Activated T-helper 9 cell treated with anti-CD3 and anti-CD28 coated beads, Interleukin-2, amount 50 U/mL, for 16 hours (primary cell): ENCODE measurements at places on chromosomes 7 and 10.

- DNase-seq, result no peak
Observed at GRCh38 chr7:40197527-40197926, 62.7 kb downstream of the SUGCT start.

GRCh38 chr10:1268831-1269230 lies 212.6 kb downstream of the WDR37 start:
- no peak for DNase-seq

- DNase-seq, result no peak
Observed at GRCh38 chr10:71234004-71234894, 21.9 kb downstream of the UNC5B start.

GRCh38 chr10:77080361-77081027 lies 557.1 kb downstream of the KCNMA1 start:
- DNase-seq, result no peak

DNA sequence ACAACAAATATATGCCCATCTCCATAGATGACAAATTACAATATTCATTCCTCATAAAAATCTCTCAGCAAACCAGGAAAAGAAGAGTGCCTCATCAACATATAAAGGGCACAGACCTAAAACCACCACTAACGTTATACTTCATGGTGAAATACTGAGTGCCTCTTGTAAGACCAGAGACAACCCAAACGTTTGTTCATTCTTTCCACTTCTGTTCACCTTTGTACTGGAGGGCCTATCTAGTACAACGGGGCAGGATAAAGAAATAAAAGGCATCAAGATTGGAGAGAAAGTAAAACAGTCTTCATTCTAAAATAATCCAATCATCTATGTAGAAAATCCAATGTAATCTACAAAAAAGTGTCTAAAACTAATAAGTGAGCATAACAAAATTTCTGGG lies 79.1 kb downstream of the LARP4B start:
- DNase-seq, result no peak

DNA sequence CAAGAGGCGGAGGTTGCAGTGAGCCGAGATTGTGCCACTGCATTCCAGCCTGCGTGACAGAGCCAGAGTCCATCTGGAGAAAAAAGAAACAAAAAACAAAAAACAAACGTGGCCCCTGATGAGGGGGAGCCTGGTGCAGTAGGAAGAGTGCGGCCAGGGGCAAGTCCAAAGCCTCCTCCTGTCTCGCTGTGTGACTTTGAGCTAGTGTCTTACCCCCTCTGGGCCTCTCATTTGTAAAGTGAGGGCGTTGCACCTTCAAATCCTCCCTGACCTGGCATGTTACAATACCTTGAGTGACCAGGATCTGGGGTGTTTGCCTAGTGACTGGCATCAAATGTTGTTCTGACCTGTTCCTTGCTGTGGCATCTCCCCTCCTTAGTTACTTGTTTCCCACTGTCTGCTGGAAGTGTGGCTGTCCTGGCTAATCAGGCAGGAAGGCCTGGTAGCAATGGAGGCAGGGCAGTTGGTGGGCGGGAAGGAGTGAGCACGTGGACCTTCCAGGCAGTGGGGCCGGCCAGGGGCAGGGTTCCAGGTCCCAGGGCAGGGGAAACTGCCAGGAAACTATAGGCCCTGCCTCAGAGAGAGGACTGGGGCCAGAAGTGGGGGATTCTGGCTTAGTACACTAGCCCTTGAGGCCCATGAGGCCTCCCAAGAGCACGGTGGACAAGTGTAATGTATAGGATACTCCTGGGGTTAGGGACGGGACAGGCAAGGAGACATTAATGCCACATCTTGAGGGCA lies 24.5 kb upstream of the GOLGA7B start:
- no peak for DNase-seq

DNA sequence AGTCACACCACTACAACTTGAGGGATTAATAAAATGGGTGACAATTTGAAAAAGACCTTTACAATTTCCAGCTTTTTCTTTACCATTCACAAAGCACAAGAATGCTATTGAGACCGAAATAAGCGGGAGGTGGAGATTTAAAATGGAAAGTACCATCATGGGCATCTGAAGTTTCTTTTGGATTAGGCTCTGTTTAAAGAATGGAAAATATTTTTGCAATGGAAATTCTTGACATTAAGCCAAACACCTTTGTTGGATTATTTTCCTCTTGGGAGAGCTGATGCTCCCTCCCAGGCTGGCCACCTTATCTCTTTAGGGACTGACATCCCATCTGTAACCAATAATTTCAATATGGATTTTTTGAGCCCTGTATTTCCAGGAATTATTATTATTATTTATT lies 62.5 kb downstream of the BPGM start:
- DNase-seq, result no peak

DNA sequence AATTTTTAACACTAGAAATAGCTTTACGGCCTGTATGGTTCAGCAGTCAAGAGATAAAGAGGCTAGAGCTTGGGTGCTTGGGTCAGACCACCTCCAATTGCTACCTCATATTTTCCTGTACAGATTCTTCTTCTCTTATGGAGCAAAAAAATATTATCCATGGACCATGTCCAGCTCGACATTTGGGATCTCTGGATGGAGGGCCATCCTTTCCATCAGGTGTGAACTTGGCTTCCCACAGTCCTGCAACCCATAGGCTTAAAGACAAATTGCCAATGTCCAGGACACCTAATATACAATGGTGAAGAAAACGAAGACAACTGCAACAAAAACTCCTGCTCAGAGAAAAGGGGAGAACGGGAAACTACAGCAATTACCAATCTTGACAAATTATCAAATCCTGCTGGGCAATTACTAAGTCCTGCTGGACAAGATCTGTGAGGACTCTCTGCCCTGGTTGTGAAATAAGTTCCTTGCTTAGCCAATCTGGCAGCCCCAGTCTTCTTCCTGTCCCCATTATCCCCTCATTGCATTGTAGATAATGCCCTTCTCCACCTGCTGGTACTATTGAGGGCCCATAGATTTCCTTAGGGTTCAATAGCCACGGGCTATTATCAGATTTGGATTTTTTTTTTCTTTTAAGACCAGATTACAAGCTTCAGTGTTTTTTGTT lies 42.0 kb upstream of the BRAF start:
- no peak for DNase-seq

- no peak for DNase-seq
Observed at GRCh38 chr10:114609518-114610426, 48.3 kb downstream of the ABLIM1 start.

DNA sequence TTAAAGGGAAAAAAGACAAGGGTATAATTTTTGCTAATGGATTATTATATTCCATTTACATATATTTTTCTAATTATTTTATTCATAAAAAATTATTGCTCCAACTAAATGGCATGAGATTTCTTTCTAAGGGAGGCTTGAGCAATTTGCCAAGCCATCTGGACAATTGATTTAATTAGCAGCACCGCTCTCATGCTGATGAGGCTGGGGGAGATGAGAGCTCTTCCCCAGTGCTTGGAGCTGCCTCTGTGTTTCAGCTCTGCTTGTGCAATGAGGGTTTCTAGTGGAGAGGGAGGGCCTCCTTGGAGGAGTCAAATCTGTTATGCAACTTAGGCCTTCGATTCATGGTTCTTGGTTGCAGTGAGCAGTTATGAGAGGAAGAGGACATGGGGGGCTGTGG lies 574.3 kb downstream of the TCERG1L start:
- no peak for DNase-seq

DNA sequence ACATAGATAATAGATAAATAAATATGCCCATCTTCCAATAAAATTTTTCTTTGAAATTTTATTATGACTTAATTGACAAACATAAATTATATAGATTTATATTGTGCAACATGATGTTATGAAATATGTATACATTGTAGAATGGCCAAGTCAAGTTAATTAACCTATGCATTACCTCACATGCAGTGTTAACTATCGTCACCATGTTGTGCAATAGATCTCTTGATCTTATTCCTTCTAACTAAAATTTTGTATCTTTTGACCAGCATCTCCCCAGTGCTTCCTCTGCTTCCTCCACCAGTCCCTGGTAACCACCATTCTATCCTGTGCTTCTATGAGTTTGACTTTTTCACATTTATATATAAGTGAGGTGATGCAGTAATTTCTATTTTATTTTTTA lies 259.6 kb downstream of the SUGCT start:
- no peak for DNase-seq

DNA sequence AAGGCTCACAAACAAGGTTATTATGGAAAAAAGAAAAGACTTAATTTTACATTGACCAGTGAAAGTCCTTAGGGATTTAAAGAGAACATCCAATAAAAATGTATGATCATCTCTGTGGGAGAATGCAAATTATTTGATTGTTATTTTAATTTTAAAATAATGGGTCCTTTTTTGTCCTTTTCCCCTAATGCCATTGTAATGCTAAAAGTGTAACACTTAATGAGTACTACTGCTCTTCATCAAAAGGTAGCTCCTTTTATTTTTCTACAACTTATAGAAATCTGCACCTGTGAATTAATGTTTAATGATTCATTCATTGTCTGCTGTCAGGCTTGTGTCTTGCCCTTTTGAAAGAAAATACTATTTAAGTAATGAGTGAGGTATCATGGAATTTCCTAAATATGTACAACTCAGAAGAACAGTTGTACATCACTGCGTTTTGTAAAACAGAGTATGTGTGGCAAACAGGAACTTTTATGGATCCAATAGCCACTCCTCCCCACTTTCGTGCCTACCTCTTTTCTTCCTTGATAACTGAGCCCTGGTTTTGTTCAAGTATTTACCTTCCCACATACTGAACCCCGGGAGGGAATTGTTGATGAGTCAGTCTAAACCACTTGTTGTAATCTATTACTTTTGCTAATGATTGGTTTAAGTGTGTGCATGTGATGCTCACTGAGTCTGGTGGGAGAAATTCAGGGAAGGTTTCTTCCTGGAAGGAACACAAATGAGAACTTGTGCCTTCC lies 19.9 kb upstream of the TRUB1 start:
- no peak for DNase-seq

GRCh38 chr10:21272643-21273399 lies 252.7 kb downstream of the SKIDA1 start:
- DNase-seq, result no peak

DNA sequence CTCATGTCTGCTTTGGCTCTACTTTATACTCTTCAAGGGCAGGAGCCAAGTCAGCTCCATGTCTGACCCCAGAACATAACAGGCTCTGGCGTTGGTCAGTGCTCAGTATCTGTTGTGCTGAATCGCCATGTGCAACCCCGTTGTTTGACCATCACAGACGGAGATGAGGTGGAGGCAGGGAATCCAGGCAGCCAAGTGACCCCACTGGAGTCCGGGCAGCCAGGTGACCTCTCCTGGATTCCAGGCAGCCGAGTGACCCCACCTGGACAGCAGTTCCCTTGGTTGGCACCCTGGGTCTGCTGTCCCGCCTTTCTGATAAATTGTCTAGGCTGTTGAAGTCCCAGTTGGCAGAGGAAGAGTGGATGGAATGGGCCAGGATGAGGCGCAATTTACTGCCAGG lies 232.2 kb downstream of the TCERG1L start:
- no peak for DNase-seq

DNA sequence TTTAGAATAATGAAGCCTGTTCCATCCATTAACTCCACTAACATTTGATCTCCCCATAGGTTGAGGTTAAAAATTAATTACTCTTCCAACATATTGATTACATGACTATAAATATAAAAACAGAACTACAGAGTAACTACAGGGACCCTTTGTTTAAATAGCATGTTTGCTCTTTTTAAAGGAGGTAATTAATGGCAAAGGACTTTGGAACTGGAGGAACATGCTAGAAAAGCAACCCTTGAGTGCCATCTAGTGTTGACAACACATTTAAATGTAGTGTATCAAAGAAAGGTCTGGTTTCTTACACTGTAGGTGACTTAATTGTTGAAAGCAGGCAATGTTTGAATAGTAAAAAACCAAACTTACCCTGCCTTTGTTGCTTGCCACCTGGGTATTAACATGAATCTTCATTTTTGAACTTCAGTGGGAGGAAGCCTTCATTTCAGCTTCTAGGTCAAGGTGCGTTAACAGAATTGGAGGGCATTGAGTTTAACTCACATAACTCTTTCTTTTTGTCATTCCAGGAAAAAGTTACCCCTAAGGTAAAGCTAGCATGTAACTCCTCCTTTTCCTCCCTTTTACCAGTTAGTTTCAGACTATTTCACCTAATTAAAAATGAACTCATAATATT lies 52.6 kb upstream of the CAPZA2 start:
- no peak for DNase-seq

DNA sequence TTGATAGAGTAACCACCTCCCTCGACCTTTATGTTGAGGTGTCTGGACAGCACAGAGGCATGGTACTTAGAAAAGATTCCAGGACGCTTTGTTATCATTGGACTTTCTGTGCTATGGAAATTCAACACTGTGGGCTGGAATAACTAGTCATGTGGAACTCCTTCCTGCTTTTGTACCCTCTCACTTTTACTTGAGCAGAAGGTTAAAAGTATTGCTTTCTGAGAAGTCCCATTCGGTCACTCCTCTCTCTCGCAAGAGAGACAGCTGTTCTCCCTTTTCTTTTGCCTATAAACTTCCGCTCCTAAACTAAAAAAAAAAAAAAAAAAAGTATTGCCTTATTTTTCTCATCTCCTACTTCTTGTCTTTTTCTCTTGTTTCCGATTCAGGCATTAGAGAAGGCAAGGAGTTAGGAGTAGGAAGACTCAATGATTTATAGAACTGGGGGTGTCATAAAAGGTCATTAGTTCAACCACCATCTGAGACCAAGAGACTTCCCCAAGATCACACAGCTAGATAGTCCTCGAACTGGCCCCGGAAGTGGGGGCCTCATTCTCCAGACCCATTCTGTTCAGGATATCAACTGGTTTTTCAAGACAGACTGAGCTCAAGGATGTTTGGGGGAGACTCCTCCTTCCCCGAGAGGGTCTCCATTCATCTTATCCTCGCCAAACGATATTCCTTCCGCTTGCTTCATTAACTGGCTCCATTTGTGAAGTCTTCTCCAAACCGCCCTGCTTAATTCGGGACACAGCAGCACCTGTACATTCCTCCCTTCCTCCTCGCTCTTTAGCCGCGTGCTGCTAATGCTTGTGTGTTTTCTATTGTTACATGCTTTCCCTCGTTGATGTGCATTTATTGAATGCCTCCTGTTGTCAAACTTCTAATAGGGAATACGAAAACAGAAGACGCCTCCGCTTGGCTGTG lies 995 bp upstream of the INPP5F start:
- no peak for DNase-seq

DNA sequence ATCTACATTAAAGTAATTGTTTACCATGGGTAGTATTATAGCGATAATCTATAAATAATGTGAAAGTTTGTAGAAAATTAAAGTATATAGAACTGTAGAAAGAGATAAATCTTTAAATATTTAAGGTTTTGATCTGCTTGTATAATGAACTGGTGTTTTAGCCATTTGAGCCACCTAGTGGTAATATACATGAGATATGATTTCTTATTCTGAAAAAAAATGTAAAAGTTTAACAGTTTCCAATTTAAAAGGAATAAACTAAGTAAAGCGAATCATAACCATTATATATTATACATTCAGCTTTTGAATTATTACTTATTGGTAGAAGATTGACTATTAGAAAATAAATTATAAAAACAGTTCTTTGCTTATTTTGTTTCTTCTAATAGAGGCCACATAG lies 91.2 kb downstream of the OTUD1 start:
- no peak for DNase-seq

GRCh38 chr10:121864168-121864567 lies 63.7 kb downstream of the ATE1 start:
- no peak for DNase-seq

GRCh38 chr10:77975086-77975666 lies 48.6 kb upstream of the DLG5 start:
- no peak for DNase-seq

GRCh38 chr10:101619983-101620382 lies 31.9 kb downstream of the DPCD start:
- no peak for DNase-seq
